Liver (tissue), 10 donors: ENCODE measurements at places on chromosomes 11 and 22.

DNA sequence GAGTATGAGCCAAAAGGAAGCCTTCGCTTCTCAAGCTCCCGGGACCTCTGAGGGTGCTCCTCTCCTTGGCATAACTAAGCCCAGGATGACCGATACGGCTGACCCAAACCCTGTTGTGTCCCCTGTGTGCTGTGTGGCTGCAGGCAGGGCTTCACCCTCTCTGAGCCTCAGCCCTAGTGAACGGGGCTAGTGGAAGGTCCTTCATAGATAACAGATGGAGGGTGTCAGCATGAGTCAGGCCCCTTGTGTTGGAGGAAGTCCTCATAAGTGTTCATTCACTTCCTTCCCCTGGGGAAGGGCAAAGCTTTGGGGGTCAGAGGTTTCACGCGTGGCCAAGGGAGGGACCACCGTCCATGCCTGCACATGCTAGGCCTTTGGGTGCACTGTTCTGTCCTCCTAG, 21.5 kb downstream of the SHISAL1 start:
- no peaks in the 10 kb centered on the region for H3K4me1 ChIP-seq
- DNase-seq: no peak
- no peaks in the 10 kb centered on the region for H3K36me3 ChIP-seq
- H3K27me3 ChIP-seq: no peaks in the 10 kb centered on the region

GRCh38 chr11:76783896-76784813, 999 bp downstream of the TSKU start:
- no peaks in the 10 kb centered on the region for H3K36me3 ChIP-seq
- peak overlapping the region; percentile 65 for H3K27ac ChIP-seq
- peak overlapping the region; percentile 93 for H3K4me3 ChIP-seq
- DNase-seq: peak; percentile 54
- H3K4me1 ChIP-seq: peaks cover 58% of the 10 kb centered on the region

GRCh38 chr11:68282141-68282860, 10.5 kb upstream of the C11orf24 start:
- no peak for DNase-seq
- H3K27me3 ChIP-seq: no peaks in the 10 kb centered on the region
- H3K4me3 ChIP-seq: no peak overlapping the region

GRCh38 chr22:23485490-23485889, 94.6 kb downstream of the IGLL1 start:
- H3K27ac ChIP-seq: no peak overlapping the region
- no peaks in the 10 kb centered on the region for H3K36me3 ChIP-seq
- no peak overlapping the region for H3K4me3 ChIP-seq
- no peaks in the 10 kb centered on the region for H3K4me1 ChIP-seq
- no peak for DNase-seq

- no peaks in the 10 kb centered on the region for H3K27me3 ChIP-seq
- no peak for DNase-seq
- H3K36me3 ChIP-seq: no peaks in the 10 kb centered on the region
- no peaks in the 10 kb centered on the region for H3K4me1 ChIP-seq
- H3K4me3 ChIP-seq: no peak overlapping the region
- no peak overlapping the region for H3K27ac ChIP-seq
Observed at GRCh38 chr11:97231231-97231630, 841.4 kb downstream of the JRKL start.

- H3K36me3 ChIP-seq: no peaks in the 10 kb centered on the region
- no peaks in the 10 kb centered on the region for H3K4me1 ChIP-seq
- H3K27me3 ChIP-seq: no peaks in the 10 kb centered on the region
- H3K4me3 ChIP-seq: no peak overlapping the region
Observed at GRCh38 chr11:59899532-59899931, 20.9 kb downstream of the OOSP3 start.
